ENCODE measurements at places on chromosomes 7 and 10.
A peak's percentile ranks its signal among the peaks of the same experiment; 100 is the strongest.

DNA sequence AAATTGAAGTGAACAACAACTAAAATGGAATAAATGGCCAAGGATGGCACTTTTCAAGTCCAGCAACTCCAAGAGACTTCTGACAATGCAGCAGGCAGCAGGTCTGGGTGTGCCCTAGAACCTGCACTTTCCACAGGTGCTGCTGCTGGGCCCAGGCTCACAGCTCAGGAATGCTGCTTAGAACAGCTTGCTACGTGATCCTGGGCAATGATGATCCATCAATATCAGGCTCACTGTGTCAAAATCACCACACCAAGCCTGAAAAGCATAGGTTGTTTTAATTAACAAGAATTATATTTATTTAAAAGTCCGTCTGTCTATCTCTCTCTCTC is 148.4 kb downstream of the TNS3 start:
- no peak for DNase-seq

GRCh38 chr7:159193543-159194090 is 49.0 kb upstream of the VIPR2 start:
- no peak for DNase-seq

DNA sequence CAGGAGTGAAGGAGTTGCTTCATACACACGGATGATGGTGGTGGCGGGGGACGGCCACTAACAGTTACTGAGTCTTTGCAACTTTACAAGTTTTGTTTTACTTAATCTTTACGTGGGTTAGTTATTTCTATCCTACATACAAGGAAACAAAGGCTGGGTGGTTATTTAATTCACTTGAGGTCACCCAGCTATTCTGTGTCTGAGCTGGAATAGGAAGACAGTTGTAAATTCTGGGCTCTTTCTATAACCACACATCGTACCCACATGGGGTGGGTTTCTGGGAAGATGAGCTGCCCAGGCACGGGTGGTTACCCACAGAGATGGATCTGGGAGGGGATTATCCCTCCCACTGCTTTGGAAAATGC is 137.9 kb downstream of the ANLN start:
- no peak for DNase-seq

GRCh38 chr7:121038717-121039509 is 50.4 kb downstream of the CPED1 start:
- no peak for DNase-seq

DNA sequence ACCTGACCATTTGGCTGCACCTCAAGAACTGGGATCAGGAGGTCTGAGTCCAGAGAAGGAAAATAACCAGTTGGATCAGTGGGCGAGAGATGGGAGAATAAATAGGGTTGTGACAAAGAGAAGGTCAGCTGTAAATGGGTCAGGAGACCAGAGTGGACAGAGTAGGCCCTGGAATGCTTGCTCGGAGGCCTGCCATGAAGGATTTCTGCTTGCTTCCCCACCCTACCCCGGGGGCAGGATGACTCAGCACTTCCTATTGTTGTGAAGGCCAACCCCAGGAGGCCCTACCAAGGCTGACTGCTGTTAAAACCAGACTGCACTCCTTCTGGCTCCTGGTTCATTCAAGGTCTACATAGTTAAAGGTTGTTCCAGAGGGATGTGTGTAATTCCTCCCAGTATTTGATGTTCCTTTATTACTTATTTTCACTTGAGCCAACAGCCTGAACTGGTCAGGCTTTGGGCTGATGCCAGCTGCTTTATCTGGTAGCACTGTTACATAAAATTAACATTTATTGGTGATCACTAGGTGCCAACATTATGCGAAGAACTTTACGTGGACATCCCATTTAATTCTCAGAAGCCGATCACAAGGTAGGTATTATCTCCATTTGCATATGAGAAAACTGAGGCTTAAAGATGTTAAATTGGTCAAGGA is 27.3 kb upstream of the IFRD1 start:
- DNase-seq = peak; percentile 54

DNA sequence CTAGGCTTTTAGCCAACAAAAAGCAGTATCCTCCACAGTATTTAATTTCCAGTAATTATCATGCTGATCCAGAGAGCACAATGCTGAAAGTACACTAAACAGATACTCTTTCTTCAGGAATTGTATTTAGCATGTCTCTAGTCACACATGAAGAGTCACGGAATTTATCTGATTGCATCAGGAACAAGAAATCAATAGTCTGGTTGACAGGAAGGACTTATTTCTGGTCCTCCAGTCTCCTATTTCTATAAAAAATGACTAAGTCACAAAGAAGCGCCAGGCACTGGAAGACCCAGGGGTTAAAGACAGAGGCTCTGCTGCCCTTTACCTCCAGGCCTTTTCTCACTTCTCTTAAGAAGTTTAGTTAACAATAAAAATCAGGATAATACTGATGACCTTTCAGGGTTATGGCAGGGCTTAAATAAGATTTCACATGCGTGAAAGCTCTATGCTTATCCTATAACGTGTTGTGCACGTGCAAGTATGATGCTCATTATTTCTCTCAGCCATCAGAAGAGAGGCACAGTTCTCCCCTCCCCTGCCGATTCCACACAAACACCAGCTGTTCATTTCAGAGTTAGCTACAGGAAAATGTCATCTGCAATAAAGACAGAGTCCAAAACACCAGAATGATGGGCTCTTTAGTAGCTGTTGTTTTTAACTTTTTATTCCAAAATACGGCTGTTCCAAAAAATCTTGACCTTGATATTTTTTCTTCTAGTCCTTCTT is 36.9 kb downstream of the SLC26A4 start:
- DNase-seq = no peak

DNA sequence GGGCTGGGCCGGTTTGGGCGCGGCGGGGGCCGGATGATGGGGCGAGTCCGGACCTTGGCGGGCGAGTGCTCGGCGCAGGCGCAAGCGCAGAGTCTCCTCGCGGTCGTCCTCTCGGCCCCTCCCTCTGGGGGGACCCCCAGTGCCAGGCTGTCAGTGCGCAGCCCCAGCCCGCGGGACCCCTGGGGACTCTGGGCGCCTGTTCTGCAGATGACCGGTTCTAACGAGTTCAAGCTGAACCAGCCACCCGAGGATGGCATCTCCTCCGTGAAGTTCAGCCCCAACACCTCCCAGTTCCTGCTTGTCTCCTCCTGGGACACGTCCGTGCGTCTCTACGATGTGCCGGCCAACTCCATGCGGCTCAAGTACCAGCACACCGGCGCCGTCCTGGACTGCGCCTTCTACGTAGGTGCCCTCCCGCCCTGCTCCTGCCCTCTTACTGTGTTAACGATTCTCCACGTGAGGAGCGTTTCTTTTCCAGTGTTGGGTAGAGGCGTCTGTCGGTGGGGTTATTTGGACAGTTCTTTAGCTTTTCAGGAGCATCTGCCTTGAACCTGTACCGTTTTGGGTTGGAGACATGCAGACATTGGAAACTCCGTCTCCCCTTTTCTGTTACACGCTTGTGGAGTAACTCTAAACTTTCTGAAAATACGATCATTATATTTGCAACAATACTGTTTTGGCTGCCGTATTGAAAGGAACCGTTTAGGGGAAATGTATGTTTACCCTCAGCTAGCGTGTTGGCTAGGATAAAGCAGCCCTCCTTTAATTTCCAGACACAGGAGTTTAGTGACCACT is 706 bp downstream of the BUB3 start:
- DNase-seq = peak; percentile 80

- DNase-seq = no peak
Measured at GRCh38 chr7:124310934-124311390, 278.1 kb upstream of the TMEM229A start.

DNA sequence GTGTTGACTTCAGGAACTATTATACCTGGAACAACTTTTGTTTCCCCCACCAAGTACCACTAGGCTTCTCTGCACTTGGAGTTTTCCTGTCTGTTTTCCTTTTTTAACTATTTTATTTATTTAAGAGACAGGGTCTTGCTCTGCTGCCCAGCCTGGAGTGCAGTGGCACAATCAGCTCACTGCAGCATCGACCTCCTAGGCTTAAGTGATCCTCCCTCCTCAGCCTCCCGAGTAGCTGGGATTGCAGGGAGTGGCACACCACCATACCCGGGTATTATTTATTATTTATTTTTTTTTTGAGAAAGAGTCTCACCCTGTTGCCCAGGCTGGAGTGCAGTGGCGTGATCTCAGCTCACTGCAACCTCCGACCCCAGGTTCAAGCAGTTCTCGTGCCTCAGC is 2.1 kb upstream of the GIGYF1 start:
- no peak for DNase-seq

GRCh38 chr10:28991333-28992270 is 297.3 kb upstream of the LYZL1 start:
- DNase-seq = peak; percentile 34

DNA sequence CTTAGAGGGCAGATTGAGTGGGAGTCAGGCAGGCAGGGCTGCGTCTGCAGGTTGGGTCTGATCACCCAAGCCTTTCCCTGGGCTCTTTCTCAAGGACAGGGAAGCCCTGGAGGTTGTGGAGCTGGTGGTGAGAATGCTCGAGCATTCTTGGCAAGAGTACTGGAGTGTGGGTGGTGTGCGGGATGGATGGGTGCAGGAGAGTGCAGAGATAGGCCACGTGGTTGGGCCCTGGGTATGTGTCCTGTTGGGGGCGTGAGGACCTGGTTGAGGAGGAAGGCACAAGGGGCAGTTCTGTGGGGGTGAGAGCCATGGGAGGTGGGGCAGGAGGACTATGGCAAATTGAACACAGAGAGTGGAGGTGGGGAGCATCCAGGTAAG is 135.9 kb downstream of the PTPN20 start:
- no peak for DNase-seq

GRCh38 chr7:2777898-2778535 is 66.1 kb downstream of the GNA12 start:
- DNase-seq = no peak

DNA sequence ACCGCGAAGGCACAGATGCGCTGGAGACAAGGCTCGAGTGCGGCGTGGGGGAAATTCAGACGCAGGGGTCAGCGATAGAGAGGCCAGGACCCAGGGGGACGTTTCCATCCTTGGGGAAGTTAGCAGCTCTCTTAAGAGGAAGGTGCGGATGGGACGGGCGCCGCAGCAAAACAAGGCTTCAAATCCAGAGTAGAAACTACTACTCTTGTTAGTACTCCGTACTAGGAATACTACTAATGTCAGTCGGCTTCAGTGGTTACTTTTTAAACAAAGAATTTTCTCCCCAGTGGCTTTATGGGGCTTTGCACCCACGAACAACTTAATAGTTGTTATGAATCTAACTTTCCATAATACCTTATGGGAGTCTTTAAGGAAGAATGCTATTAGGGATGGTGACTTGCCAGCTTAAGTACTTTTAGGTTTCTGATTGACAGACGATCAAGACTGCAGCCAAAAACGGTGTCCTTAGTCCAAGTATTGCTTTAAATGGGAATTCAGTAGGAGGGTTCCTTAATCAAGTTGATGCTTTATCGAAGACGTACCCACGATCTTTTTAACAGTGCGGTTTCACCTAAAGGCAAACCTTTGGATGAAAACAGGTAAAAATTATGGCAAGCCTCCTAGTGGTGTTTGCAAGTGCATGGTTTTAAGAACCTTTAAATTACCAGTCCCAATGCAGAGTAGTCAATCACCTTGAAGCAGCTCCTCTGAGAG is 812 bp upstream of the IDE start:
- DNase-seq = peak; percentile 52

GRCh38 chr7:93146472-93147141 is 1.6 kb downstream of the SAMD9L start:
- no peak for DNase-seq

- DNase-seq = no peak
Measured at GRCh38 chr7:123789206-123789784, 40.5 kb upstream of the WASL start.

DNA sequence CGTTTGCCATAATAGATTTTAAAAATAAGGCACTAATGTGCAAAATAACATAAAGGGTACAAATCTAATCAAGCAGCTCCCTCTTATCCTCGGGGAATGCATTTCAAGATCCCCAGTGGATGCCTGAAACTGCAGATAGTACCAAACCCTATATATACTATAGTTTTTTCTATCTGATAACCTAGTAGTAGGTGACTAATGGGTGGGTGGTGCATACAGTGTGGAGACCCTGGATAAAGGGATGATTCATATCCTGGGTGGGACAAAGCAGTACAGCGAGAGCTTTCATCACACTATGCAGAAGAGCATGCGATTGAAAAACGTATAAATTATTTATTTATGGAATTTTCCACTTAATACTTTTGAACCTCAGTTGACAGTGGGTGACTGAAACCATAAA is 464.5 kb downstream of the GRID1 start:
- no peak for DNase-seq

- no peak for DNase-seq
Measured at GRCh38 chr7:135467207-135467711, 42.6 kb downstream of the CNOT4 start.

- peak; percentile 20 for DNase-seq
Measured at GRCh38 chr10:5234106-5234860, 37.6 kb downstream of the AKR1C4 start.

- no peak for DNase-seq
Measured at GRCh38 chr10:104247513-104248146, 7.1 kb upstream of the GSTO1 start.

- DNase-seq = no peak
Measured at GRCh38 chr10:1477578-1477977, 259.7 kb downstream of the ADARB2 start.

DNA sequence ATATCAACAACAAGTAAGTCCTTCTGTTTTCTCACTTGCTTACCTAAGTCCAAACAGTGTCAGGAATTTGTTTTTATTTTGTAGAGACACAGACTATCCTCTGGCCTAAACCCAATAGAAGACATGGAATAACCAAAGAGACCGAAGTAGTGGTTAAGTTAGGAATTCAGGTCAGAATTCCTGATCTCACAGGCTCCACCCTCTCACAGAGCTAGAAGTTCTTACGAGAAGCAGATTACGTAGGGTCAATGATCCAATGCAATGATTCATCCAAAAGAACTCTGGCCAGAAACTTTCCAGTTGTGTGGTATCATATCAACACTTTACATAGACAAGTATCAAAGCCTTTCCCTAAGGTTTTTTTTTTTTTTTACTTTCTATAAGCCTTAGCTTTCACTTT is 73.8 kb downstream of the IQUB start:
- DNase-seq = no peak

DNA sequence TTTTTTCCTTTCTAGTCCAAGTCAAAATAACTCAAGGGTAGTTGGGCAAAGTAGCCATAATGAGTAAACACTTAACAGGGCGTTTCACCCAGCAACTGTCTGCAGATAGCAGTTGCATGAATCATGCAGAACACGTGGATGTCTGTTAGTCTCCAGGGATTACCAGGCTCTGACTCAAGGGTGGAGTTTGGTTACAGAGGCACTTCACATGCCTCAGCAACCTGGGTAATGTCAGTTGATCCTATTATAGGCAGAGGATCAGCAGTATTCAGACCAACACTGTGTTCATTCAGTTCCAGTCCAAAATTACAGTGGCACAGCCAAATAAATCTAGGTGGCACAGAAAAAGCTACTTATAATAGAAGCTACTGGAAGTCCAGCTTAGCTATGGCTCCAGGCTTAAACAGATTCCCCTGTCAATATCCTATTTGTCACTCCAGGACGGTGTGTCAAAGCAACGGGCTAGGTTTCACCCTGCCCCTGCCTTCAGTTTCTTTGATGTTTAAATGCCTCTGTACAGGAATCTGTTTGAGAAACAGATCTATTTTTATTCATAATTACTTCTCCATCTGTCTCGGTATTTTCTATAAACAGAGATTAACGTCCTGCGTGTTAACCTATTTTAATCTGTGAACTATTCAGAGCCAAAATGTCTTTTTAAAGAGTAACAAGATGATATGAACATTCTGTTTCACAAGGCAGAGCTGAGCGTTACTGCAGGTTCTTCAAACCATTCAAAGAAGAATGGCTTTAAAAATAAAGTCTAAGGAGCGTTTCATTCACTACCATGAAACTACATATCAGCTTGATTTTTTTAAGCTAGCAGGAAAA is 162.6 kb upstream of the AKR1E2 start:
- peak; percentile 84 for DNase-seq

- DNase-seq = peak; percentile 72
Measured at GRCh38 chr10:97714401-97715258, 1.1 kb downstream of the MARVELD1 start.

GRCh38 chr7:75055155-75055554 is 18.4 kb downstream of the RCC1L start:
- DNase-seq = peak; percentile 51

Data from AG08396 (cell line).